ENCODE measurements at places on chromosomes 12 and 14.

DNA sequence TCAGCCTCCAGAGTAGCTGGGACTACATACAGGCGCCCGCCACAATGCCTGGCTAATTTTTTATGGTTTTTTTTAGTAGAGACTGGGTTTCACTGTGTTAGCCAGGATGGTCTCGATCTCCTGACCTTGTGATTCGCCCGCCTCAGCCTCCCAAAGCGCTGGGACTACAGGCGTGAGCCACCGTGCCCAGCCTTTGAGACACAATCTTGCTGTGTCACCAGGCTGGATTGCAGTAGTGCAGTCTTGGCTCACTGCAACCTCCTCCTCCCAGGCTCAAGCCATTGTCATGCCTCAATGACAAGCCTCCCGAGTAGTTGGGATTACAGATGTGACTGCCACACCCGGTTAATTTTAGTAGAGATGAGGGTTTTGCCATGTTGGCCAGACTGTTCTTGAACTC is 21.3 kb upstream of the STRN3 start:
- DNase-seq, result no peak

GRCh38 chr12:12872934-12873275 is 18.5 kb upstream of the GPRC5A start:
- no peak for DNase-seq

- no peak for DNase-seq
Observed at GRCh38 chr12:27549801-27550652, 26.0 kb downstream of the PPFIBP1 start.

DNA sequence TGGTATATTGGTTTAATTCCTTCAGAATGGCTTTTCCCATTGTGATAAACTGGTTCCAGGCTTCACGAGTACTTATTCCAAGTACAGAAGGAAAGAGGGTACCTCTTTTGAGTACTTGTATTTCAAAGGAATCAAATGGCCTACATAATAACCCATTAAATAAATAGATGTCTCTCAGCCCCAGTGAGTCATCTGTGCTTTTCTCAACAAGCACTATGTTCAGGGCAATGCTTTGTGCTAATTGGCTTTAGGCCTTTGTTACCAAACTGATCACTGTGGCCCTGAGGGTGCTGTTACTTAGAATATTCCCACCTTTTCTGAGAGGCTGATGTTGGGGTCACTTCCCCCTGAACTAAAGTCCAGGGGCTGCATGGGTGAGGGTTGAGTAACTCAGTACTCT is 107.1 kb downstream of the LRRK2 start:
- no peak for DNase-seq

DNA sequence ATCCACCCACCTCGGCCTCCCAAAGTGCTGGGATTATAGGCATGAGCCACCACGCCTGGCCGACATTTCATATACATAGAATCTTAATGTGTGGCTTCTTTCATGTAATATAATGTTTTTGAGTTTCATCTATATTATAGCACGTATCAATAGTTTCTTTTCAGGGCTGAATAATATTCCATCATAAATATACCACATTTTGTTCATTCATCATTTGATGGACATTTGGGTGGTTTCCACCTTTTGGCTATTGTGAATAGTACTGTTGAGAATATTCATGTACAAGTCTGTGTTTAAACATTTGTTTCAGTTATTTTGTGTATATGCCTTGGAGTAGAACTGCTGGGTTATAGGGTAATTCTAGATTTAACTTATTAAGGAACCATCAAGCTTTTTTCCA is 12.0 kb downstream of the ACVR1B start:
- no peak for DNase-seq

Data from CD4-positive, CD25-positive, alpha-beta regulatory T cell (primary cell).